Right hindlimb (tissue), 1 donor: ENCODE measurements at places on chromosomes 2 and 18.
A peak's percentile ranks its signal among the peaks of the same experiment; 100 is the strongest.

DNA sequence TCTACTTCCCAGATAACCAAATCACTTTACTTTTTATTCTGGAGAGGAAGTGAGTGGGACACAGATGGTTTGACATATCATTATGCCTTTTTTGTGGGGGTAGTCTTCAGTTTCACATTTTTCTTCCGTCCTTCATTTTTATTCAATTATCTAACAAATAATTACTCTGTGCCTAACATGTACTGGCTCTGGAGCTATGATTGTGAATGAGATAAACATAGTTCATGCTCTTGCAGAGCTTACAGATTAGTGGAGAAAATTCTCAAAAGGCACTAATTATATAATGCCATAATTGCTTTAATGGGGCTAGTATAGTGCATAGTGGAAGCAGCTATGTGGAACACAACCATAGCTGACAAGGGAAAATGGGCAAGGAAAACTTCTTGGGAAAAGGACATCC, 303.6 kb upstream of the TFPI start:
- no peak for DNase-seq

GRCh38 chr2:47896450-47896968, 9.8 kb downstream of the FBXO11 start:
- no peak for DNase-seq

DNA sequence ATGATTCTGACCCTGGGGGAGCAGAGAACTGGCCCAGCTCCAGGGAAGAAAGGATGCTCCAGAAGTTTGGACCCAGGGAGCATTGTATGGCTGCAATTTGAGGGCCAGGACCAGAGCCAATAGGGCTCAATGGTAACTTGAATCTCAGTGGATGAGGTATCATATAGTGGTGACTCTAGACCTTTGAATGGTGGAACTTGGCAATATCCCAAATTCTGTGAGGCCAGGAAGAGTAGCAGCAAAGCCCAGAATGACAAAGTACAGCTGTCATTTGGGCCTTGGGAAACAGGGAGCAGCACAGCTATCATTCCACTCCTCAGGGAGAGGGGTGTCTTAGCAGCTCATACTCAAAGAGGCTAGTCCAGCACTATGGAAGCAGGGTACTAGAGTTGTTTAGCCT, 332.9 kb upstream of the RBMS1 start:
- no peak for DNase-seq

- DNase-seq = no peak
Measured at GRCh38 chr18:40120796-40121391, 1834.1 kb upstream of the PIK3C3 start.

- no peak for DNase-seq
Measured at GRCh38 chr2:62653582-62654422, 51.7 kb upstream of the EHBP1 start.

- DNase-seq = no peak
Measured at GRCh38 chr2:196403471-196403870, 232.1 kb upstream of the STK17B start.

- no peak for DNase-seq
Measured at GRCh38 chr2:238158018-238158508, 707 bp upstream of the ERFE start.

DNA sequence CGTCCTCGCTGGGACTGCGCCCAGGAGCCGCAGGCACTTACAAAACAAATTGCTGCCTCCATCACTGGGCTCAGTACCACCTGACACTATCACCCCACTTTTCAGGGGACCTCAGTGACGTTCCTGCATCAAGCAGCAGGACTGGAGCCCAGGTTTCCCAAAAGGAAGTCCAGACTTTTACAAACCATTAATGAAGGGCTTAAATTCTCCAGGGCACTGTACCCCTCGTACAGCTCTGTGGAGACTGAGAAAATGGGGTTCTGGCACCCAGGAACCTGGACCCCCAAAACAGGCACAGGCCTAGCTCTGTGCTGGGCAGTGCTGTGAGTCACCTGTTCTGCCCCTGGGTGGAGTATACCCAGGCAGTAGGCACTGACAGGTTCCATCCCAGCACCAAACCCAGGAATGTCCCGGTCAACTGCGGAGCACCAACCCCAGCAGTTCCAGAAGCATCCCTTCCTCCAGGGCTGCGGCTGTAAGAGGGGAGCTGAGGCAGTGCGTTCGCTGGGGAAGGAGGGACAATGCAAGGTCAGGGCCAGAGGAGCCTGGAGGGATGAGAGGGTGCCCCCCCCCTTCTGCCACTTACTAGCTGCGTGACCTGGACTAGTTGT, 24.6 kb upstream of the NOTO start:
- no peak for DNase-seq

DNA sequence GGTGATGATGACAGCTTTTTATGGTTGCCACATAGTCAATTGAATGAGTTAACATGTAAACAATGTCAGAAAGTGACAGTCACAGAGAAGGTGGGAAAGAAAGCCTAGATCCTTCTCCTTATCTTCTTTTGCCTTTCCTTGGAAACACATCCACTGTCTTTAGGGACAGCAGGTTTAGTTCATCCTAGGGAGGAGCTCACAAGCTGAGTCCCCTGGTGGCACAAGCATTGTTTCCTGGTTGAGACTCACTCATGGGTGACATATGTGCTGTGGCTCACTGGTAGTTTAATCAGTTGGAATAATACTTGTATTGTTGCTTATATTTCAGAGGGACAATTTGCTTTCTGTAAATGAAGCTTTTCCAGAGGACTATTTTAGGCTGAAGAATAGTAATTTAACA, 598.5 kb downstream of the CNTNAP5 start:
- DNase-seq = no peak

DNA sequence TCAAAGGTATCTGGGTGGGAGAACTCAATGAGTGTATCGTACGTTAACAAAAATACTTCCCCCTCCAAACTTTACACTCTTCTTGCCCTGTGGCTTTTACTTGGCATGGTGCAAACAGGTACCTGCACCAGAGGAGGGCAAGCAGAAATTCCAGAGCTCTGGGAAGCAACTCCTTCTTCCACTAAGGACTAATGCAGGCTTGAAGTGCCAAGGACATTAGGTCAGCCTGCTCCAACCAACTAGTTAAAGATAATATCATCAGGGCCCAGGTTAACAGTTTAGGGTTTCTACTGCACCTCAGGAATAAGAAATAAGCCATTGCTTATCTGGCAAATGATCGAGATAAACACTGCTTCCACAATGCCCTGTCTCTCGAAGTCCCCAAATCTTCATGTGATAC, 70.4 kb downstream of the LRPPRC start:
- no peak for DNase-seq

- DNase-seq = no peak
Measured at GRCh38 chr2:29295845-29296244, 180.6 kb downstream of the CLIP4 start.

DNA sequence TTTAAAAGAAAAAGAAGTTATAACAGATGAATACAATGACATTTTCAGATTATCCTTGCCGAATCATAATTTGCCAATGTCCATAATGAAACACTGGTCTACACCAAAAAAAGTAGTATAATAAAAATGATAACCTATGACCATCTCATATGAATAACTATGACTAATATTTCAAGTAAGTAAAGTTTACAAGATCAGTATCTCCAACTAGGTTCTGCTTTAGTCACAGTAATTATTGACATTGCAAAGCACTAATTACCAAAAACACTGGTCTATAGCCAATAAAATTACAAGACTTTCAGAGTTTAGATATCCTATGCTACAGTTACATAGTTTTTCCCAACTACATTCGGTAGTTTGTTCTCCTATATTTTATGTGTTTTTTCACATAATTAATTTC, 136.7 kb downstream of the MEMO1 start:
- no peak for DNase-seq

DNA sequence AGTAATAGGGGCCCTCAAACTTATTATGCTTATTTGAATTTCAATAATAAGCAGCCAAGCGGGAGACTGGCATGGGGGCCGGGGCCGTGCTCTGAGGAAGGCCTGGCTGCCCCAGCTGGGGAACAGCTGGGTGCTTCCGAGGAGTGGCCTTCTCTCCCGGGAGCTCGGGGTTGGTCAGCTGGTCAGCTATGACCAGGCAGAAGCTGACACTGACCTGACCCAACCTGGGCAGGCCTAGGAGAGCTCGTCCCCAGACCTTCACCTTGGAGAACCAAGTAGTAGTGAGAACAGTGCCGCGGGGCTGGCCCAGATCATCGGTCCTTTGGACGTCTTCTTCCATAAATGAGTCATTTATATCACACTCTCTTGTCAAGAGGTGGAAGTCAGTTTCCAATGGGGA, 36.1 kb downstream of the RRM2 start:
- DNase-seq = no peak

GRCh38 chr2:38720613-38721241, 30.4 kb downstream of the SRSF7 start:
- peak; percentile 90 for DNase-seq

GRCh38 chr2:179222076-179222475, 42.6 kb downstream of the SESTD1 start:
- DNase-seq = no peak

DNA sequence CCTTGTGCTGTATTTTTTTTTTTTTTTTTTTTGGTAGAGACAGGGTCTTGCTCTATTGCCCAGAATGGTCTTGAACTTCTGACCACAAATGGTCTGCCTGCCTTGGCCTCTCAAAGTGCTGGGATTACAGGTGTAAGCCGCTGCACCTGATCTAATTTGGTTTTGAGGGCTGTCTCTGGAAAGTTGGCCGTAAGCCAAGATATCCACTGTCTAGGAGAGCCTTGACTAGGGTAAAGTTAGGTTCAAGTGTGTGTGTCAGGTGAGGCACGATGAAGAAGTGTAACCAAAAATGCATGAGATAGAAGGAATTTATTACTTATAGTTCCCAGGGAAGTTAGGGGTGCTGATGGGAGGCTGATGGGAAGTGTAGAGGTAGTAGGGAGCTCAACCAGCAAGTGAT, 46.7 kb downstream of the INO80C start:
- no peak for DNase-seq

DNA sequence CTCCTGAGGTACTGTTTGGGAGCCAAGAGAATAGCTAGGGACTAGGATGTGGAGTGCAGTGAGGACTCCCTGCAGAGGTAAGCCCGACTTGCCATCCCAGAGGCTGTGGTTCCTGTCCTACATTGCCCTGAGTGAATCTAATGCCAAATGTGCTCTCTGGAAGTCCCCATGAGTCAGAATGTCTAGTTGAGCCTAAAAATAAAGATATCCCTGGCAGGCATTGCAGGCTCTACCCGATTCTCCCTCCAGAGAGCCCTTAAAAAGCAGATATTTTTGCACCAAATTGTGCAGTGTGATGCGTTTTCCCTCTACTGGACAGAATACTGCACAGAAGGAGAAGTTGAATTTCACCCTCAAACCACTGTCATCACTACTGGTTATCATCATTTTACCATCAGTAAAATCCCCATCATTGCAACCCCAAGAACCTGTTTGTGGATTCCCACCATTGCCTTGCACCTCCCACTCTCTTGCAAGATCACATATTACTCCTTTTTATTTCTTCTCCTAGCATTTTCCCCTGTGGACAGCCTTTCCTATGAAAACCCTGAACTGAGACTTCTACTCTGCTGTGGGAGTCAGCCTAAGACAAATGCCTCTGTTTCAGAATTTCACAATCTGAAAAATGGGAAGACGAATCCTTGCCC, 98.0 kb downstream of the MARCHF4 start:
- DNase-seq = no peak

DNA sequence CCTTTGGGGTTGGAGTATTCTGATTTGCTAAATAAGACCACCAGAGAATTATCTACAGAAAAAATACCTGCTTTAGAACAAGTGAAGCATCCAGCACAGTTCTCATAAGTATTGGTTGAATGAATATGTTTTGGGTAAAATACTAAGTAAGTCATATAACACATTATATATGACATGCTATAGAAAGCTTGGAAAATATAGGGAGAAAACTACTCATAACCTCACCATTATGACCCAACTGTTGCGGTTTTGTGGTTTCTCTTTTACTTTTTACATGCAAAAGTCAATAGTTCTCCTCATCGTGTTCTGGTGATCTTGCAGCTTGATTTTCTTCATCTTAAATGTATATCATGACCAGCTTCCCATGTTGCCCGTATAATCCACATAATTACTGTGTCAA, 66.2 kb downstream of the DIPK1C start:
- no peak for DNase-seq

- DNase-seq = no peak
Measured at GRCh38 chr2:67652679-67653078, 255.5 kb downstream of the ETAA1 start.

DNA sequence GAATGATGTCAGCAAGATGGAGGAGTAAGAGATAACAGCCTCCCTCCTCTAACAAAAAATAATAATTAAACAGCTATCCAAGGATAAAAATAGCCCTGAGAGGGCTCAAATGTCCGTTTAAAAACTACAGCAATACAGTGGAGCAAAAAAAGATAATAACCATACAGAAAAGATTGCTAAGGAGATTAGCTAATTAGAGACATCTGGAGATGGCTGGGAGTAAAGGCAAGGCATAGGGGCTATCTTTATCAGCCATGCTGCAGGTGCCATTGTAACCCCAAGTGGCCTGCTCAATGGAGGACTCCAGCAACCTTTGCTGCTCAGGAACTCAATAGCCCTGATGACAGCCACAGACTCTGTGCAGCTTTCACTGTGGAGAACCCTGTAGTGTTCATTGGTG, 42.7 kb downstream of the MDH1 start:
- no peak for DNase-seq

- DNase-seq = no peak
Measured at GRCh38 chr2:241289597-241289996, 25.9 kb downstream of the HDLBP start.

DNA sequence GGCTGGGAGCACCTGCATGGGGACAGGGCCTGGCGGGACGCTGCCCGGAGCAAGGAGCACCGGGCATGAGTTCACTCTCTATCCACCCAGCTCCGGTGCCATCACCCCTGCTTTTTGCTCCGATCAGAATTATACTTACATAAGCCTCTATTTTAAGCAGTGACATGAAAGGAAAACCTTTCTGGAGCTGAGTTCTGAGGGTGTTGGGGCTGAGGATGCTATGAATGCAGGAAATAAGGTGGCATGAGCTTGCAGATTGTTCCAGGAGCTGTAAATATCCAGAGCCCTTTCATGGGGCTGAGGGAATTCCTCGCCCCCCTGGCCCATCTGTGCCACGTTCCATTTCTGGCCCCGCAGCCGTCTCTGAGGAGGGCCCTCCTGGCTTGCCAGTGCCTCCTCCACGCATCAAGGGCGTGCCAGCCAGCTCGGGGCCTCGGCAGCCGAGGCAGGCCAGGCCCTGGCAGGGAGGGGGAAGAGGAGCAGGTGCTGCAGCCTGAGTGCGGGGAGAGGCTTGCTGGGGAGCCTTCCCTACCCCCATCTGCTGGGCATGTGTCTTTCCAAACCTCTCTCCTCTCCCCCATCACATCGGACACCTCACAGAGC, 91.7 kb upstream of the MCFD2 start:
- DNase-seq = no peak

DNA sequence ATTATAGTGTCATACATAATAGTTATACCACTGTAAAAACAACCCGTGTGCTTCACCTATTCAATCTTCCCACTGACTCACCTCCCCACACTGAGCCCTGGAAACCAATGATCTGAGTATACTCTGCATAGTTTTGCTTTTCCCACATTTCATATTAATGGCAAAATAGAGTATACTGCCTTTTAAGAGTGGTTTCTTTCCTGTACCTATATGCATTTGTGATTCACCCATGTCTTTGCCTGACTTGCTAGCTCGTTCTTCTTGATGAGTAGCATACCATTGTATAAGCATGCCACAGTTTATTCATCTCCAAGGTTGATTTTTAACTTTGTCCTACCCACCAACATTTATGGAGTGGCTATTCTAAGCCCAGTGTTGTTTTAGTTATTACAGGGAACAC, 686.4 kb downstream of the PLCL1 start:
- no peak for DNase-seq

- no peak for DNase-seq
Measured at GRCh38 chr2:3323360-3324035, 54.1 kb downstream of the EIPR1 start.

GRCh38 chr2:219314804-219315468, 5.7 kb upstream of the PTPRN start:
- no peak for DNase-seq

GRCh38 chr2:169049142-169049541, 18.0 kb upstream of the ABCB11 start:
- DNase-seq = no peak
